ENCODE measurements at places on chromosomes 1 and 21.

GRCh38 chr1:44801491-44802305 is 1.5 kb downstream of the PLK3 start:
- DNase-seq = peak; percentile 76

DNA sequence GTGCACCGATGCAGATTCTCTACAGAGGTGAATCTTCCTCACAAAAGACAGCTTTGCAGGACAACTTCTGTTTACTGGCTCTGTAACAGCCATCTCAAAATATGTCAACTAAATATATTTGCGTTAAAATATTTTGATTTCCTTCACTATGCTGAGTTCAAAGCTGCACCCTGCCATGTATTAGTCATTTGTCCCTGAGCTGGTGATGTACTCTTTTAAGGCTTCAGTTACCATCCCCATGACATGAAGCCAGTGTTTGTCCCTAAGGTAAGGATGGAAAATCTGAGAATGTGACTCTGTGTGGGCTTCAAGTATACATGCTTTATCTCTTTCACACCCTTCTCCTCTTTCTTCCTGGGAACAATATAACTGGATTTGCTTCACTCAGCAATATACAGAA is 70.2 kb upstream of the BTG3 start:
- DNase-seq = no peak

DNA sequence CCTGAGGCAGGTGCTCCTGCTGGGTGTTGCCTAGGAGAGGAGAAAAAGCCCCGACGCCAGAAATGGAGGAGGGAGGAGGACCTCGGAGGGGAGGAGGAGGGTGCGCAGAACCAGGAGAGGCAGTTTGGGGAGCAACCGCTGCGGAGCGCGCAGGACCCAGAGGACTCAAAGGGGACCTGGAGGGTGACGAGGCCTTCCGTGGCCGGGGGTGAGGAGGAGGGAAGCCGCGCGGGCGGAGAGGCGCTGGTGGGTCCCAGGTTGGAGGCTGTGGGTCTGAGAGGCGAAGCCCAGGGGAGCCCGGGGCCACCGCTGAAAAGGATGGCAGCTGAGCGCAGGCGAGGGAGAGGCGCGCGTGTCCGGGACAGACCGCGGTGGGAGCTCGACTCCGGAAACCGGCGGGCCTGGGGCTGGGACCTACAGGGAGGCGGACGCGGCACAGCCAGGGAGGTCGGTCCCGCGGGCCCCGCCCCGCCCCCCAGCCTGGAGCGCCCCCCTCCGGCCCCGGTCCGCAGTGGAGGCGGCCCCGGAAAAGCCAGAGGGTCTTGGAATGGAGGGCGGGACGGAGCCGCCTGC is 15.1 kb downstream of the RNF223 start:
- DNase-seq = no peak

DNA sequence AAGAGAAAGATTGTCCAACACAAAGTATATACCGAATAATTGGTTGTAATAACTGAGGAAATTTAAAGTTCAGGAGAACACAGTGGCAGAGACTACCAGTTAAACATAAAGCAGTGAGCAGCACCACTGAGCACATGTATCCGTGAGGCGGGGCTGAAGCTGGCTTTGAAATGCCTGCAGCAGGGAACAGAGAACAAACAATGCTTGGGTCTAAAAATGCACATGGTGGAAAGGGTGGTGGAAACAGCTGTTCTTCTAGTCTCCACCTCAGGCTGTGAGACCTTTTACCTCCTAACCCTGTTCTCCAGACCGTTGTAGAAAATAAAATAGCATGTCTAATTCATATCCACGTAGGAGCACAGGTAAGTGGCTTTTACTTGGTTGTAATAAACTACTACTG is 7.7 kb upstream of the GNG4 start:
- no peak for DNase-seq

DNA sequence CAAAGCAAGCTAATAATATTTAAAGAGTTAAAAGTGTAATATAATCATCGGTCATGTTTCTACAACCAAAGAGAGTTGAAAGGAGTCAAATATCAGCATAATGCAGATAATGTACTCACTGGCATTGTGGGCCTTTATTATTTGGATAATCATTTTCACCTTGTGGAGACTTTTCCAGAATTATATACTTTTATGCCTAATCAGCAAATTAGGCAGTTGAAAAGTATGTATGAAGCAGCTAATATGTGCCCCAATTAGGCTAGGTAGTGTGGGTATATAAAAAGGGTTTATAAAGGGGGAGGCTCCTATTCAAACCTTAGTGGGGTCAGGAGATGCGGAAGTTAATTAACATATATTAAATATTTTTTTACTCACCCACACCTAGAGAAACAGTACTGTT is 102.8 kb upstream of the HNRNPU start:
- DNase-seq = no peak

- no peak for DNase-seq
Measured at GRCh38 chr1:212215910-212216309, 69.3 kb upstream of the PPP2R5A start.

GRCh38 chr1:15328351-15329103 is 81.2 kb upstream of the EFHD2 start:
- DNase-seq = no peak

DNA sequence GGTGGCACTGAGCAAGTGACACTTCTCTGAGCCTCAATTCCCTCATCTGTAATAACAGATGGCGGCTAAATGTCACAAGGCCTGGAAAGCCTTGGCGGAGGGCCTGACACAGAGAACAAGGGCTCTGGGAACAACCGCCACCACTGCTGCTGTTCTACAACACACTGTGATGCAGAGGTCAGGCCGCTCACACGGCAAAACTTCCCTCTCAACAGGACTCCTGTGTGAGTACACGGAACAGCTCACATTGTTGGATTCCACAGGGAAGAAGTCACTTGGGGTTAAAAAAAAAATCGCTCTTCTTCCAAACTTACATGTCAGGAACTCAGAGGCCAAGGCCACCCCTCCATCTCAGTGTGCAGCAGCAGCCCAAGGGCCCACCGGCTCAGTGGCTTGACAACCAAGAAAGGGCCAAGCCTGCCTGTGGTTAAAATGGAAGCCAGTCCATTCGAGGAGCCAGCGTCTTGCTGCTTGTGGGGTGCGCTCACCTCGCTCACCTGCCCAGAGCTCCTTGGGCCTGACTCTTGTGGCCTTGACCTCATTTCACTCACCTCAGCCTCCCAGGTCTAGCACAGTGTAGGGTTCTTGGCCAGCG is 101.1 kb downstream of the RAVER2 start:
- no peak for DNase-seq

DNA sequence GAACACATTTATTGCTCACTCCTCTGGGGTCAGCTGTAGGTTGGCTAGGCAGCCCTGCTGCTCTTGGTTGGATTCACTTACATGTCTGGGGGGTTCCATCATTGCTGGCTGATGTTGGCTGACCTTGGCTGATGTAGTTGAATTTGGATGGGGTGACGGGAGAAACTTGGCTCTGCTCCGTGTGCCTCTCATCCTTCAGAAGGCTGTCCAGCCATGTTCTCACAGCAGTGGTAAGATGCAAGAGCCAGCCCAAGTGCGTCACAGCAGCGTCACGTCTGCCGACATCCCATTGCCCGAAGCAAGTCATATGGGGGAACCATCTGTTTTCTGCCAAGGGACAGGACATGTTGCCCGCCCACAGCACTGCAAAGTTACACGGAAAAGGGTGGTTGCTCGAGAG is 613.5 kb downstream of the MATN1 start:
- DNase-seq = peak; percentile 30

- DNase-seq = no peak
Measured at GRCh38 chr1:10236405-10237156, 26.2 kb downstream of the KIF1B start.

DNA sequence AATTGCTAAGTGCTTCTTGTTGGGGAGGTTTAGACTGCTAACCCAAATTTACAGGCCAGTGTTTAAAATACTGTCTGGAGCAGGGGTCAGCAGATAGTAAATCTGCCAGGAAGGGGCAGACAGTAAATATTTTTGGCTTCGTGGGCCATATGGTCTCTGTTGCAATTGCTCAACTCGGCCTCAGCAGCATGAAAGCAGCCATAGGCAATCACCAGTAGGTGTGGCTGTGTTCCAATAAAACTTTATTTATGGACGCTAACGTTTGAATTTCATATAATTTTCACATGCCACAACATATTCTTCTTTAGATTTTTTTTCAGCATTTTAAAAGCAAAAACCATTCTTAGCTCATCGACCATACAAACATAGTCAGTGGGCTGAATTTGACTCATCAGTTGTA is 172.7 kb downstream of the BRINP2 start:
- DNase-seq = no peak

DNA sequence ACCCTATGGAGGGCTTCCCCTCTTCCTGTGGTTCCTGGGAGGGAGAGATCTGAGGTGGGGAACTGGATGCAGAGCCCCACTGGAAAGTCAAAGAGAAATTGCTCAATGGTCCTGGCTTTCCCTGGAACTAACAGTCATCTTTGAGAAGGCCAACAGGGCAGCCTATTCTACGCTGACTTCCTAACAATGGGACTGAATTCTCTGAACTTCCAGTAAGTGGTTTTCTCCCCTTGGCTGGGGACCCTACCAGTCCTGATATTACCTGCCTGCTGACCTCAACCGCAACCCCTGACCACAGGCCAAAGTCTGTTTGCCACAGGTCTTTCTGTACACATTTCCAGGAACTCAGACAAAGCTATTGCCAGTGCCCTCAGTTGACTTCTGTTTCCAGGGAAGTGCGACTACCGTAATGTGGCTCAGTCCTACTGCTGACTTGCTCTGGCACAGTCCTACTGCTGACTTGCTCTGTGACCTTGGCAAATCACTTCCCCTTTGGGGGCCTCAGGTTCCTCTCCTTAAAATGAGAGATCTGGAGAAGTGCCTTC is 55.3 kb downstream of the C8B start:
- DNase-seq = no peak

- DNase-seq = no peak
Measured at GRCh38 chr21:41966041-41966833, 12.4 kb upstream of the C2CD2 start.

GRCh38 chr1:98351561-98351960 is 310.0 kb upstream of the SNX7 start:
- peak; percentile 22 for DNase-seq

- no peak for DNase-seq
Measured at GRCh38 chr21:44684483-44684882, 2.5 kb upstream of the KRTAP12-1 start.

- DNase-seq = no peak
Measured at GRCh38 chr1:40978886-40979240, 633 bp upstream of the CTPS1 start.

DNA sequence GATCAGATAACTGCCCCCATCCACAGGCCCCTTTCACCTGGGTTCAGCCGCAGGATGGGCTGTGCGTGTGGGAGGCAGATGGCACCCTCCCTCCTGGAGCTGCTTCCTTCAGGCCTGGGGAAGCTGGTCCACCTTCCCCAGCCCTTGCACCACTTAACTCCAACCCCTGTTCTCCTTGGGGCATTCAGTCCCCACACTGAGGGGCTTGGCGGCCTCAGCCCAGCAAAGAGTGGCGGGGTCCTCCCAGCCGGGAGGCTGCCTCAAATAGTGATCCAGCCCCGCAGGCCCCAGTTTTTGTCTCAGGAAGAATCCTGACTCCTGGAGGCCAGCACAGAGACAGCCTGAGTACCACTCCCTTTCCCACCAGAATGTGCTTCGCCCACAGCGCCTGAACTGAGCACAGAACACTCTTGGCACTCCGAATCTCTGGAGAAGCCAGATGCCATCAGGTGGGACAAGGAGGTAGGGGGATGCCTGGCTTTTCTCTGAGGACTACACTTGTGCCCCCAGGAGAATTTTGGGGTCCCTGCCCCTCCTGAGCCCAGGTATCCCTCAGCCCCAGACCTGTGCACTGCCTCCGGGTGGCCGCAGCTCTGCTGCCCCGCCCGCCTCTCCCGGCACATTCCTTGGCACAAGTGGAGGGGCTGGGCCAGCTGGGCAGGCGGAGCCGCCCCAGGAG is 936 bp downstream of the PAQR6 start:
- DNase-seq = peak; percentile 51

GRCh38 chr1:44631333-44631646 is 43.0 kb downstream of the TMEM53 start:
- no peak for DNase-seq

DNA sequence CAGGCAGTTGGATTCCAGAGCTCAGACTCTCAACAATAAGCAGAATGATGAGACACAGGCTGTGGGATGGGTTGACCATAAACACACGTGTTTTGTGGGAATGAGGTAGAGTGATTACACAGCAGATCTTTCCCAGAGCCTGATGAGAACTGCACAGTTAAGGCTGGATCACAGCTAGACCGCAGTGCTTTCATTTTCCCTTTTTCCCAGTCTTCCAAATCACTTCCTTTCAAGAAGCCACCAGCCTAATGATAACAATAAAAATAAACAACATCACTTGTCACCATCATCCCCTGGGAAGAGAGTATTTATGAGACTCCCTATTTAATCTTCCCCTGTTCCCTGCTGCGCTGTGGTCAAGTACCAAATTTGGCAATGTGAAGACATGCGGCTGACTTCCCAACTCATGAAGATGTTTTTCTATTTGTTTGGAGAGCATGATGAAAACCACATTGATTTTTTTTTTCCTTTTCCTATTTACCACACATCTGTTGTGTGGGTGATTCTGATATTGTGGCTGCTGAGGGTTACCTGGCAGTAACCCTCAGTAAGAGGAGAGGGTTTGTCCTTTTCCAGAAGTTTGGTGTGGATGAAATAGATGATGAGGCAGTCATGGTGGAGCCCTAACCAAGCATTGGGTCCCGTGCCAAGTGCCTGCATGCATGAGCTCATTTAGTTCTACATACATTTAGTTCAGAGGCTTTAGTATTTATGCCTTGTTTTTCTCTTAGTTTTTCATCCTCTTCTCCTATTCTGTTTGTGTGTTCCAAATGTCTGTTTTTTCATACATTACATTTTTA is 248.9 kb upstream of the HOOK1 start:
- no peak for DNase-seq

GRCh38 chr1:176857632-176858031 is 306.9 kb downstream of the ASTN1 start:
- DNase-seq = peak; percentile 62

All from MCF 10A (cell line).